ENCODE measurements at places on chromosomes 16 and 17. TPM values are rescaled to one million over a fixed set of nuclear protein-coding genes. Genes with fewer than 3 reads are reported as not detected.

The CD300LB gene
- not detected for total RNA-seq

- no peak overlapping the region for H3K27ac ChIP-seq
- peaks cover 9% of the 10 kb centered on the region for H3K27me3 ChIP-seq
- no peaks in the 10 kb centered on the region for H3K4me1 ChIP-seq
- no peaks in the 10 kb centered on the region for H3K36me3 ChIP-seq
- DNase-seq: no peak
These were observed 3.5 kb downstream of the G6PC1 start for GRCh38 chr17:42904110-42904469.

GRCh38 chr17:33895491-33895890, 359.6 kb upstream of the CCL2 start:
- DNase-seq: no peak
- H3K27ac ChIP-seq: no peak overlapping the region
- H3K36me3 ChIP-seq: no peaks in the 10 kb centered on the region
- H3K4me1 ChIP-seq: no peaks in the 10 kb centered on the region
- no peak overlapping the region for H3K4me3 ChIP-seq
- H3K27me3 ChIP-seq: peaks cover 2% of the 10 kb centered on the region

The ADAM11 gene
- 4.4 TPM for total RNA-seq

GRCh38 chr17:40646791-40647623, 611 bp downstream of the SMARCE1 start:
- H3K27me3 ChIP-seq: no peaks in the 10 kb centered on the region
- H3K4me1 ChIP-seq: peaks cover 12% of the 10 kb centered on the region
- peaks cover 49% of the 10 kb centered on the region for H3K36me3 ChIP-seq
- H3K4me3 ChIP-seq: peak overlapping the region; percentile 80

- no peak overlapping the region for H3K27ac ChIP-seq
- no peaks in the 10 kb centered on the region for H3K27me3 ChIP-seq
- H3K4me3 ChIP-seq: no peak overlapping the region
- DNase-seq: no peak
- peaks cover 88% of the 10 kb centered on the region for H3K36me3 ChIP-seq
- peaks cover 79% of the 10 kb centered on the region for H3K4me1 ChIP-seq
These were observed 23.0 kb downstream of the RARA start for GRCh38 chr17:40331743-40332641.

The PDPK1 gene
- 21.9 TPM for total RNA-seq

GRCh38 chr16:27179500-27180072, 23.7 kb upstream of the KDM8 start:
- no peak overlapping the region for H3K27ac ChIP-seq
- H3K4me3 ChIP-seq: no peak overlapping the region
- H3K36me3 ChIP-seq: no peaks in the 10 kb centered on the region

DNA sequence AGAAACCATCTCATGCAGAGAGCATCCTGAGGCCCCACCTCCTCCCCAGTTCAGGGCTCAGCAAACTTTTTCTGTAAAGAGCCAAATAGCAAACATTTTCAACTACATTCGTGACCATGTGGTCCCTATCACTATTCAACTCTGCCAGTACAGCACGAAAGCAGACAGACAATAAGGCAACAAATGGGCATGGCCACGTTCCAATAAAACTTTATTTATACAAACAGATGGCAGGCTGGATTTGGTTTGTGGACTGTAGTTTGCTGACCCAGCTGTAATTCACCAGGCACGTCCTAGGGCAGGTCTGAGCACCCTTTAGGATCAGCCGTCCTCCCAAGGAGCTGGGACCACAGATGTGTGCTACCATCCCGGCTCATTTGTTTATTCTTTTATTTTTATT, 27.1 kb upstream of the GPRC5C start:
- no peak overlapping the region for H3K27ac ChIP-seq
- no peak overlapping the region for H3K4me3 ChIP-seq
- H3K36me3 ChIP-seq: no peaks in the 10 kb centered on the region
- H3K27me3 ChIP-seq: no peaks in the 10 kb centered on the region
- peaks cover 31% of the 10 kb centered on the region for H3K4me1 ChIP-seq

- H3K4me3 ChIP-seq: no peak overlapping the region
- H3K27me3 ChIP-seq: no peaks in the 10 kb centered on the region
These were observed 22.6 kb upstream of the ITGA3 start for GRCh38 chr17:50033316-50033715.

GRCh38 chr17:40122999-40123810, 1.4 kb downstream of the MSL1 start:
- peaks cover 54% of the 10 kb centered on the region for H3K36me3 ChIP-seq
- no peaks in the 10 kb centered on the region for H3K27me3 ChIP-seq
- peak overlapping the region; percentile 97 for H3K4me3 ChIP-seq
- H3K4me1 ChIP-seq: peaks cover 8% of the 10 kb centered on the region
- H3K27ac ChIP-seq: peak overlapping the region; percentile 86

The SULT1A1 gene
- not detected for total RNA-seq

The KAT7 gene
- 32.6 TPM for total RNA-seq

GRCh38 chr16:49440156-49441065, 66.8 kb downstream of the C16orf78 start:
- no peak for DNase-seq
- H3K36me3 ChIP-seq: no peaks in the 10 kb centered on the region
- peaks cover 5% of the 10 kb centered on the region for H3K27me3 ChIP-seq
- H3K27ac ChIP-seq: no peak overlapping the region
- no peak overlapping the region for H3K4me3 ChIP-seq
- H3K4me1 ChIP-seq: no peaks in the 10 kb centered on the region

GRCh38 chr17:76238847-76239537, 1.3 kb downstream of the RNF157 start:
- no peaks in the 10 kb centered on the region for H3K36me3 ChIP-seq
- H3K4me3 ChIP-seq: no peak overlapping the region
- H3K4me1 ChIP-seq: peaks cover 21% of the 10 kb centered on the region
- no peak for DNase-seq

The KRT31 gene
- total RNA-seq: not detected

GRCh38 chr17:21303441-21304065, 19.0 kb downstream of the MAP2K3 start:
- DNase-seq: no peak
- H3K36me3 ChIP-seq: peaks cover 56% of the 10 kb centered on the region
- no peak overlapping the region for H3K4me3 ChIP-seq
- no peaks in the 10 kb centered on the region for H3K4me1 ChIP-seq
- H3K27ac ChIP-seq: no peak overlapping the region
- H3K27me3 ChIP-seq: no peaks in the 10 kb centered on the region

The TMC5 gene
- not detected for total RNA-seq

The PPP1R27 gene
- not detected for total RNA-seq

DNA sequence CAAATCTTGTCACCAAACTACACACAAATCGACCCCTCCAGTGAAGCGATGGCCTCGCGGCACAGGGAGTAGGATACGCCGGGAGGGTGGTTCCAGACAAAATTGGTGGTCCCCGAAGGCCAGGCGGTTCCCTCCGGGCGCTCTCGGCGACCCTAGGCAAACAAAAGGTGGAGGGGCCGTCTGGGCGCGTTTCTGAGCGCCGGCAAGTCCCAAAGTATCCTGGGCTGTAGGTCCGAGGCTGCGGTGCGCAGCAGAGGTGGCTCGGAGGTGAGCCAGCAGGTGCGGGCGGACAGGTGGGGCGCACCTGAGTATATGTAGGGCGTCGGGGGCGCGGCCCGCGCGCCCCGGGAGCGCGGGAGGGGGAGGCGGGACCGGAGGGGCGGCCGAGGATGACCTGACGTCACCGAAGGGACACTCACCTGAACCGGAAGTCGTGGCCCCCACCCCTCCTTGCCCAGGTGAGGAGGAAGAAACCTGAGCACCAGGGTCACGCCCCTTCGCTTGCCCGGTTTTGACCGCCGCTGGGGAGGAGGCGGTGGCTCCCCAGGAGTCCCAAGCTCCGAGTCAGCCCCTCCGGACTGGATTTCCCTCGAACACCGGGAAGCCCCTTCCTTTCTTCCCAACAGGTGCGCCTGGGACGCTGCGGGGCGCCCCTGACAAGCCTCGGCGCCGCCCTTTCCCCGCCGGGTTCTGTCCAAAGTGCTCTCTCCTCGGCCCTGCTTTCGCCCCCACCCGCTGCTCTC, at the start of gene CLDN7:
Gene CLDN7, minus strand, starts transcription at position 287 of the 743 bp plus-strand sequence. CDS start 435 bp downstream, outside the sequence.
- no peak within 1 kb of the TSS for H3K27ac ChIP-seq
- H3K36me3 ChIP-seq: peaks cover 13% of the 10 kb centered on the region
- peaks cover 13% of the 10 kb centered on the region for H3K27me3 ChIP-seq
- no peak within 1 kb of the TSS for H3K4me3 ChIP-seq
- H3K4me1 ChIP-seq: peaks cover 26% of the 10 kb centered on the region

The TAF1C gene
- total RNA-seq: 16.8 TPM

The ATPAF2 gene
- total RNA-seq: 44.4 TPM

The SLC6A2 gene
- total RNA-seq: not detected

The CPHXL2 gene
- not detected for total RNA-seq

- DNase-seq: no peak
- H3K4me3 ChIP-seq: no peak overlapping the region
- no peak overlapping the region for H3K27ac ChIP-seq
- H3K36me3 ChIP-seq: no peaks in the 10 kb centered on the region
- H3K4me1 ChIP-seq: peaks cover 15% of the 10 kb centered on the region
These were observed 172.4 kb downstream of the ABCA8 start for GRCh38 chr17:68782789-68783188.

- DNase-seq: no peak
- H3K36me3 ChIP-seq: peaks cover 55% of the 10 kb centered on the region
These were observed 2.8 kb upstream of the ROGDI start for GRCh38 chr16:4805231-4805630.

- no peaks in the 10 kb centered on the region for H3K4me1 ChIP-seq
- no peak overlapping the region for H3K4me3 ChIP-seq
- peaks cover 19% of the 10 kb centered on the region for H3K27me3 ChIP-seq
- H3K36me3 ChIP-seq: peaks cover 34% of the 10 kb centered on the region
- no peak overlapping the region for H3K27ac ChIP-seq
These were observed 3.2 kb upstream of the IL17C start for GRCh38 chr16:88634994-88635670.

The KRTAP2-2 gene
- total RNA-seq: not detected

The LRRC75A gene
- total RNA-seq: 0.39 TPM

GRCh38 chr16:28617874-28618273, 8.0 kb upstream of the SULT1A1 start:
- H3K4me3 ChIP-seq: no peak overlapping the region
- H3K4me1 ChIP-seq: no peaks in the 10 kb centered on the region
- DNase-seq: no peak
- no peaks in the 10 kb centered on the region for H3K36me3 ChIP-seq
- H3K27me3 ChIP-seq: 0 out of 2 replicates have a peak, but pooled peaks cover 2% of the 10 kb centered on the region

The SPOP gene
- total RNA-seq: 61.0 TPM

- H3K36me3 ChIP-seq: no peaks in the 10 kb centered on the region
- H3K27ac ChIP-seq: no peak overlapping the region
- no peaks in the 10 kb centered on the region for H3K4me1 ChIP-seq
- DNase-seq: no peak
These were observed 155.9 kb downstream of the NTN1 start for GRCh38 chr17:9177212-9177611.

DNA sequence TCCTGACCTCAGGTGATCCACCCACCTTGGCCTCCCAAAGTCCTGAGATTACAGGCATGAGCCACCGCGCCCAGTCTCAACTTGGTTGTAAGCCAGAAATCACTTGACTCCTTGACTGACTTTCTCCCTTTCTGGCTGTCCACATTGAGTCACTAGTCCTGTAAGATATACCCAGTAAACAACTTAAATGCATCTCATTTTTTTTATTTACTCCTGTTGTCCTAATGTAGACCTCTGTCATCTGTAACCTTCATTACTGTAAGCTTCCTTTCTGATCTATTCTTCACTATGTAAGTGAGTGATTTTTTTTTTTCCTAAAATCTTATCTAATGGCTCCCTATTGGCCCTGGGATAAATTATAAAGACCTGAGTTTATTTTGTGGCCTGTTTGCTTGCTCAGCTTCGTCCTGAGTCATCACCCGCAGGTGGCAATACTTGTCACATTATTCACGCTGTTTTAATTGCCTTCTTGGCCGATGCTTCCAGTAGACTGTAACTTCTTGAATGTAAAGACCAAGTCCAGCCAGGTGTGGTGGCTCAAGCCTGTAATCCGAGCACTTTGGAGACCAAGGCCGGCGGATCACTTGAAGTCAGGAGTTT, 41.0 kb downstream of the PAFAH1B1 start:
- no peak overlapping the region for H3K4me3 ChIP-seq
- no peak overlapping the region for H3K27ac ChIP-seq
- peaks cover 35% of the 10 kb centered on the region for H3K36me3 ChIP-seq
- H3K27me3 ChIP-seq: no peaks in the 10 kb centered on the region
- no peak for DNase-seq

The MILR1 gene
- not detected for total RNA-seq

The INCA1 gene
- 2.7 TPM for total RNA-seq

DNA sequence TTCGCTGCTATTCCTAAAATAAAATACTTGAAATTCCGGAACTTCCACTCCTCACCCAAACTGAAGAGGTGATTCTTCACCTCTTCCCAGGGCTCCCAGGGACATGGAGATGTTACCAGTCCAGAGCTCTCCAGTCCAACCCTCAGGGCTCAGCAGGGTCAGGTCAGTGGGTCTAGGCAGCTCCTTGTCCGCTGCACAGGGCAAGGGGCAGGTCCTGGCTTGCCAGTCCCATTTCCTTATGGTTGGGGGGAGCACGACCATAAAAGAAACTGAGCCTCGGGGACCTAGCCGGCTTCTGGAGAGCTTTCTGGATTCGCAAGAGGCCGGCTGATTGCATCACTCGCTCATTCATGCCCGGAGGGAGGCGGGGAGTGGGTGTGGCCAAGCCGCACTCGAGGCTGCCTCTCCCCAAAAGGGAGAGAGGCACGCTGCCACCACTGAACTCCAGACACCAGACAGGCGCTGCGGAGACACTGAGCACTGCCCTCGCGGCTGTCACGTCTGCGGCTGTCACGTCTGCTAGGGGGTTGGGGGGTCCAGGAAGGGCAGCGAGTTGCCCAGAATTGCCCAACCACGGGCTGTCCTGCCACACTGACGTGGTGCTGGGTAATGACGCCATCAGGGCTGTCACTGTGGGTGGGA, 15.8 kb downstream of the SLC7A5 start:
- no peak overlapping the region for H3K4me3 ChIP-seq
- peaks cover 88% of the 10 kb centered on the region for H3K4me1 ChIP-seq
- DNase-seq: peak; percentile 99
- peaks cover 87% of the 10 kb centered on the region for H3K36me3 ChIP-seq
- H3K27me3 ChIP-seq: no peaks in the 10 kb centered on the region
- peak overlapping the region; percentile 91 for H3K27ac ChIP-seq

The LRRC36 gene
- total RNA-seq: not detected
